Stimulated activated CD4-positive, alpha-beta T cell treated with anti-CD3 and anti-CD28 coated beads, Interleukin-15, amount 100 ng/mL, for 24 hours (primary cell): ENCODE measurements at places on chromosomes 5 and 9.
A peak's percentile ranks its signal among the peaks of the same experiment; 100 is the strongest.

GRCh38 chr9:17955409-17955808, 376.5 kb downstream of the SH3GL2 start:
- no peak for DNase-seq

GRCh38 chr5:36883894-36884462, 7.4 kb downstream of the NIPBL start:
- no peak for DNase-seq

DNA sequence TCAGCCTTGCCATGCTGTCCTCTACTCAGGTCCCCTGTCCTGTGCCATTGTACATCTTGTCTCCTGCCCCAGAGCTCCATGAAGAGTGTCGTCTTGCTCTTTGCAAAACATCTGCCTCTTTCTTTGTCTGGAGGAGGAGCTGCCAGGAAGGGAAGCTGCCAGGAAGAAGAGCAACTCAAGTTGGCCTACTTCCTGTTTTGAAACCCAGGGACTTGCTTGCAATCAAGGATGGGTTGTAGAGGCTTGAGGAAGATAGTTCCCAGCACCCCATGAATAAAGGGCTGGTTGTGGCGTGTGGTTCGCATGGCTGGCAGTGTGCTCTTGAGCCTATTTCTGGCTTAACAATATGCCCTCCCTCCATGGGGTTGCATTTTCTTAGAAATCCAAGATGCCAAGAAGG, 53.0 kb upstream of the CPEB4 start:
- no peak for DNase-seq

- no peak for DNase-seq
Measured at GRCh38 chr5:90182726-90183125, 226.8 kb downstream of the CETN3 start.

DNA sequence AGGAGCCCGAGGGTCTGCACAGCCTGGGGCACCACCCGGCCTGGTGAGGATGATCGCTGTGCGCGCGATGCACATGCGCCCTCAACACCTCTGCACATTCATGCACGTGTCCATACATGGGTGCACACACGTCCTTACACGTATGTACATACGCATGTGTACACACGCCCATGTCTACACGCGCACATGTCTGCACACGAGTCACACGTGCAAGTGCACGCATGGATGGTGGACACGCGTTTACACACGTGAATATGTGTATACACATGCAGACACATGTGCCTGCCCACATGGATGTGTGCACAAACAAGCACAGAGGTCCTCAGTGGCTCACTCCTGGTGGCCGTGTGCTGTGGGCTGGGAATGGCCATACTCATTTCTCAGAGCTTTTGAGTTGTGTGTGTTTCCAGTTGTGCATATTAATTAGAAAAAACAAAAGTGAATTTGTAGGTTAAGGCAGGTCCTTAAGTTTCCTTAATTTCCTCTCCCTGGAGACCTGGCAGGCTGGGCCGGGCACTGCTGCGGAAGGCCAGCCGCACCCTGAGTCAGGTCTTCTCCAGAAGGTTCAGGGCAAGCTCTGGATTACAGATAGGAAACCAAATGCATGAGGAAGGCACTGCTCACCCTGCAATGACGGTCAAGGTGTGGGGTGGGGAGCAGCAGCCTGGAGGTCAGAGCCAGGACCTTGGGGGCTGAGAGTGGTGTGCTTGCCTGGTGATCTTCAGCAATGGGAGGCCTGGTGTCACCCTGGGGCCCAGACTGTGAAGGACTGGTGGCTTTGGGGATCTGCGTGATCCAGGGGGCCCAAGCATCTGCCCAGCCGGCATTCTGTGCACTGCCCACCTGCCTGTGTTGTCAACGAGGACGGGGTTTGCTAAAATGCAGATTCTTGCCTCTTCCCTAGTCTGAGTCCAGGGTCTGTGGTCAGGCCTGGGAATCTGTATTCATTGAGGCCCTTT, 1.3 kb upstream of the RNU6ATAC start:
- DNase-seq = peak; percentile 59

DNA sequence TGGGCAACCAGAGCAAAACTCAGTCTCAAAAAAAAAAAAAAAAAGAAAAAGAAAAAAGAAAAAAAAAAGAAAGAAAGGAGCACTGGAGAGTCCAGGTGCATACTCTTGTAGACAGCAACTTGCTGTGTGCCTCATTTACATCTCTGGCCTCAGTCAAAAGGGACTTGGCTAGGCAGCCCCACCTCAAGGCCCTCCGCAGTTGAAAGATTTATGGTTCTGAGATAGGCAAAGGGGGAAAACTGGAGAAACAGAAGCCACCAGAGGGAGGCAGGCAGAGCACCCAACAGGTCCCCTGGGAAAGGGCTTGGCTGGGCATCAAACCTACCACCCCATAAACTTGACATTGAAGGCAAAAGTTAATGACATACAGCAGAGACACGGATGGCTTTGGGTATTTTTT, 6.1 kb downstream of the ORM2 start:
- DNase-seq = no peak

GRCh38 chr5:36161361-36161760, 9.4 kb downstream of the SKP2 start:
- DNase-seq = no peak

- peak; percentile 95 for DNase-seq
Measured at GRCh38 chr5:115169487-115170133, at the start of gene TRIM36. TSS of gene TRIM36 (minus strand) at chr5:115169908. CDS start at chr5:115169634, 274 bp downstream.

- DNase-seq = no peak
Measured at GRCh38 chr5:73264631-73265030, 91.6 kb downstream of the TMEM174 start.

DNA sequence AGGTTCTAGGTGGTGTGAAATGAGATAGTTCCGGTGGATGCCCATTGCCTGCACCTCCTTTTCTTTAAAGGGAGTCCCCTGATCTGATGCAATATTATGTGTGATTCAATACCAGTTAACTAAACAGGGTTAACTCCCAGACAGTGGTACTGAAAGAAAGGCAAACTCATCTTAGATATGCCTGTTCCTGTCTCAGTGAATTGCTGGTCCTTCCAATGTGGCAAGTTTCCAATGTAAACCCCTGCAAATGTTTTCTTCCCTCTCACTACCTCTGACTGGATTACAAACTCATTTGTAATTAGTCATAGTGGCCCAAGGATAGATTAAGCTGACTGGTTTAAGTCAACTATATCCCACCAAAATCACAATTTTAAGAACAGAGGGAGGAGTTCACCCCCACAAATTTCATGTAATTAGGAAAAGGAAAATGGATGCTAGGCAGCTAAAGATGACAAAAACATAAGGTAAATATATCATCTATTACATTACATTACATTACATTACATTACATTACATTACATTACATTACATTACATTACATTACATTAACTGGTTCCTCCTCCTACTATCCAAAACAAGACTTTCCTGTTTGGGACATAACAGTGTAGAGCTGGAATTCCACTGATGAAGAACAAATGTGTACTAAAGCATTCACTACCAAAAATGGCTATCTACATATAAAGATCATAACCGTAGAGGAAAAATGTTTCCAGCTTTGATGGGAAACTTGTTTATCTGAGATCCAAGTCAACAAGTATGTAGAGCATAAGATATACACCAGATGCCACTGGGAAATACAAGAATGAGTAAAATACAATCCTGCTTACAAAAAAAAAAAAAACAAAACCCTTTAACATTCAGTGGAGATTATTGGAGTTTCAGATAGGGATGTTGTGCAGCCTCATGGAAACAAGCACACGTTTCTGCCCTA, 121.5 kb upstream of the SNX2 start:
- no peak for DNase-seq

DNA sequence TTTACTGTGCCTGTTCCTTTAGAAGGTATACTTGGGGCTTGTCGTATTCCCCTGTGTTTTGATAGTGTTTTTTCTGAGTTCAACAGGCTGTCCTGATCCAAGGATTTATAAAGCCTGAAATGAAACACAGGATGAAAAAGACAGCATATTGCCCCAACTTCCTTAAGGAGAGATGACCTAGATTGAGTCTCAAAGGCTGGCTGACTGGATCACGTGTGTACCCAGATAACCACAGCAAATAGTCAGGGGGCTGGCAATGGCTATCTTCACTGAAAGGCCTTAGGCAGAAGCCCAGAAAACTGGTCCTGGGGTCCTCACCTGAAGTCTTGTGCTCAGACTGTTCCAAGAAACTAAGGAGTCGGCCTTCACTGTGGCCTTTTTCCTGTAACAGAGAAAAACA, 7.7 kb upstream of the HK3 start:
- DNase-seq = no peak

DNA sequence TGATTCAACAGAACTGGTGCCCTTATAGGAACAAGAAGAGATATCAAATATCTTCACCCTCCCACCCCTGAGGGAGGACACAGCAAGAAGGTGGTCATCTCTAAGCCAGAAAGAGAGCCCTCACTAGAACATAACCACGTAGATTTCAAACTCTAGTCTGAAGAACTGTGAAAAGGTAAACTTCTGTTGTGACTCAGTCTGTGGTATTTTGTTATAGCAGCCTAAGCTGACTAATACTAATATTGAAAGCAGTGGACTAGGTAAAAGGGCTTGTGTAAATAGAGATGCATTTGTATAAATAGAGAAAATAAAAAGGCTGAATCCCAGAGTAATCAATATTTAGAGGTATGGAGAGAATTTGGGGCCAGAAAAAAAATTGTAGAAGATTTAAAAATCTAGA, 157.6 kb upstream of the CCNH start:
- DNase-seq = no peak

DNA sequence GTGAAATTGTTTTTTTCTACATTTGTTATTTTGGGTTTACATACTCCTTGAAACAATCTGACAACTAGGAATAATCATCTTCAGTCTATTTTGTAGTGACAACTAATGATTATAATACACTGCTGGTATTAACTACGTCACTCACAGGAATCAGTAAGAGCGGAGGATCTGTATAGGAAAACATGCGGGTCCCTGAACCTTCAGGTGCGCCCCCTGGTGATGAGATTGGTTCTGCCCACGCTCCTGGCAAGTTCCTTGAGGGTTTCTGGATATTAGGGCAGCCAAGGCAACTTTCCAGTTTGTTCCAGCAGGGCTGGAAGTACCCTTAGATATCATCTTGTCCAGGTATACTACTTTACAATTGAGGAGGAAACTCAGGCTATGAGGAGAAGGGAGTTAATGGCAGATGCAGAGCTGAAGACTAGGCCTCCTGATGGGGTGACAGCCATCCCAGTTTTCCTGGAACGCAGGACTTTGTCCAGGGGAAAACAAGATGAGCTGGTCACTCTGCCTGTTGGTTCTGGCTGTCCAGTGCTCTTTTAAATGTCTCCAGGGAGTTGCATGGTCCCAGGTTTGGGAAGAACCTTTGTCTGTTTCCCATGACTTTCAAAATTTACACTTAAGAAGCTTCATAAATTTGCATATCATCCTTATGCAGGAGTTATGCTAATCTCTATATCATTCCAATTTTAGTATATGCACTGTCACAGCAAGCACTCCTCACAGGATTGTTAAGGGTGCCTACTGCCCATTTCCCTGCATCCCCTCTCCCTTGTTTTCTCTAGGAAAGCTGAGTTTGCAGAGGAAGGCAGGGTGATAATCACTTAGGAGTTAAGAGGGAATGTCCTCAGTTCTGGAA, 14.9 kb upstream of the WNT8A start:
- peak; percentile 85 for DNase-seq

GRCh38 chr9:72871685-72872084, 81.2 kb downstream of the ALDH1A1 start:
- no peak for DNase-seq

GRCh38 chr5:94268226-94268625, 350.2 kb downstream of the KIAA0825 start:
- DNase-seq = no peak

DNA sequence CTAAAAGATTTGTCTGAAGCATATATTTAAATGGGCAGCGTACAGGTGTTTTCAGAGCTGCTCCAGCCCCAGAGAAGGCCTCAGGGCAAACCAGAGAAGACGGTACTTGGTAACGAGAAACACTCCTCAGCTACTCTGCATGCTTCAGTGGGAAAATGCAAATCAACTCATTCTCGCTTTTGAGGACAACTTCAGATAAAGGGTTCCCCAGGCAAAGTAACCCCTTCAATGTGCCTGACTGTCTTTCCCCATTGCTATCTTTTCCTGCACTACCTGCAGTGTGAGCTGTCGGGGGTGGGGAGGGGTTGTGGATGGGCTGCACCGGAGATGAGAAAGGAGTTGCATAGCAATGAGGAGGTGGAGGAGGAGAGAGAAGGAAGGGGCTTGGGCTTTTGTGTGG, 339.7 kb upstream of the CLINT1 start:
- no peak for DNase-seq

DNA sequence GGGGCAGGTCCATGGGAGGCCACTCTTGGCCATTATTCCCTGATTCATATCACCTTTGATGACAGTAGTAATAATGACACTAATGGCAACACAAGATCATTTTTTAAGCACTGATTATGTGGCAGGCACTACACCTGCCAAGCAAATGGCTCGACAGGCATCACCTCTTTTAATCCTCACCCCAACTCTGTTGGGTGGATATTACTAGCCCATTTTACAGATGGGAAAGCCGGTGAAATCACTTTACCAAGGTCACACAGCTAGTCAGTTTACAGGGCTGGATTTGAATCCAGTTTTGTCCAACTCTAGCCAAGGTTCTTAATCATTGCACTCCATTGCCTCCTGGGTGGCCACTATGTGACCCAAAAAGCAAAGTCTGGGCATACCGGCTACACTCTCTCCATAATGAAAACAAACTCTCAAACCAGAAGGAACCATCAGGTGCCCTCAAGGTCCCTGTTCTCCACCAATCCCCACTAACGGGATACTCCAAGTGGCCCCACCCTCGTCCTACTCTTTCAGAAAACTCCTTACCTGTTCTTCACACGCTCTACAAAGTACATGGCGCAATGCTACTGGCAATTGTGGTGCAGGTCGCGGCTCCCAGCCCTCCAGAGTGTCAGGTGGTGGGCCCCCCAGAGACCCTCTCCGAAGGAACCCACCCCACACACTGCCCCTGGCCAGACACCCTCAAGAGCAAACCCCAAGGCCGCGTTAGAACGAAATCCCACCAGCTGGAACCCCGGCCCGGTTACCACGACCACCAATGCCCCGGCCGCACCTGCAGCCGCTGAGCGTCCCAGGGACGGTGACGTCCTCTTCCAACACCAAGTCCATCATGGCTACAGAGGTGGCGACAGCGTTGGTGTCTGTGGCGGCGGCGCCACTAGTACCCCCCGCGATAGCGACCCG, 572 bp downstream of the CDK5RAP2 start:
- peak; percentile 20 for DNase-seq

- DNase-seq = peak; percentile 30
Measured at GRCh38 chr9:129822898-129823541, 916 bp downstream of the TOR1A start.

DNA sequence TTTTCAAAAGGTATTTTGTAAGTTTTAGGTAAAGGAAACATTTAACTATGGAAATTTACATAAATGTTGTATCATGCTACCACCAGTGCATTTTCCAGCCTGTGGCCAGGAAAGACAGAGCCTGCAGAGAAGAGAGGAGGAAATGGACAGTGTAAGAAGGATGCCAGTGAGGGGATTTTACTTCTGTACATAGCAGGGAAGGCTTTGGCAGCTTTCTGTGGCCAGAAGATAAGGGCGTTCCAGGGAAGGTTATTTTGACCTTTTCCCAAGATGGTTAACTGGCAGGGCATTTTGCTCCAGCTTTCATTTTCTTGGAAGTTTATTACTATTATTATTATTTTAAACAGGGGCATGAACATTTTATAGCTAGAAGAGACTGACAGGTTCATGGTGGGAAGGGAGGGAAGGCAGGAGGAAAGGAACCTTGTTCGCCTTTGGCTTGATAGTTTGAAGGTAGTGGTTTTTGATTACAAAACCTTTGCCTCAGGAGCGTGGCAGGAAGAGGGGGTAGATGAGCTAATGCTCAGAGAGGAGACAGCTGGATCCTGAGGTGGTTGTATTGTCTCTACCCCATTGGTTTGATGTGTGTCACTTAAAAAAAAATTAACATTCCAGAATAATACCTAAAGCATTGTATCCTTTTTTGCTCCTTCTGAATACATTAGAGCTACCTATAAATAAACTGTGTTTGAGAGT, 4.1 kb downstream of the ISOC1 start:
- DNase-seq = no peak
